NCI-H774 (cell line): ENCODE measurements at places on chromosomes 16 and 17.

DNA sequence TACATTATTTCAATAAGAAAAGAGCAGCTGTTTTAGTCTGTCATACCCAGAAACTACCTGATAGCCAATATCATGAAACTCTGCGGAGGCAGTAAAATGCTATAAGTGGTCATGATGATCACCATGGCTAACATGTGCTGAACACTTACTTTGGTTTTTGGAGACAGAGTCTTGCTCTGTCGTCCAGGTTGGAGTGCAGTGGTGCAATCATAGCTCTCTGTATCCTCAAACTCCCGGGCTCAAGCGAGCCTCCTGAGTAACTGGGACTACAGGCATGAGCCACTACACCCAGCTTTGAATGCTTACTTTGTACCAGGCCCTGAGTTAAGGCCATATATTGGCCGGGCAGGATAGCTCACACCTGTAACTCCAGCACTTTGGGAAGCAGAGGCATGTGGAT, 101.2 kb upstream of the DHX40 start:
- no peak for DNase-seq

GRCh38 chr16:63695347-63695746, 1426.5 kb downstream of the CDH11 start:
- no peak for DNase-seq

GRCh38 chr17:50843150-50843905, 7.9 kb downstream of the WFIKKN2 start:
- DNase-seq = no peak

DNA sequence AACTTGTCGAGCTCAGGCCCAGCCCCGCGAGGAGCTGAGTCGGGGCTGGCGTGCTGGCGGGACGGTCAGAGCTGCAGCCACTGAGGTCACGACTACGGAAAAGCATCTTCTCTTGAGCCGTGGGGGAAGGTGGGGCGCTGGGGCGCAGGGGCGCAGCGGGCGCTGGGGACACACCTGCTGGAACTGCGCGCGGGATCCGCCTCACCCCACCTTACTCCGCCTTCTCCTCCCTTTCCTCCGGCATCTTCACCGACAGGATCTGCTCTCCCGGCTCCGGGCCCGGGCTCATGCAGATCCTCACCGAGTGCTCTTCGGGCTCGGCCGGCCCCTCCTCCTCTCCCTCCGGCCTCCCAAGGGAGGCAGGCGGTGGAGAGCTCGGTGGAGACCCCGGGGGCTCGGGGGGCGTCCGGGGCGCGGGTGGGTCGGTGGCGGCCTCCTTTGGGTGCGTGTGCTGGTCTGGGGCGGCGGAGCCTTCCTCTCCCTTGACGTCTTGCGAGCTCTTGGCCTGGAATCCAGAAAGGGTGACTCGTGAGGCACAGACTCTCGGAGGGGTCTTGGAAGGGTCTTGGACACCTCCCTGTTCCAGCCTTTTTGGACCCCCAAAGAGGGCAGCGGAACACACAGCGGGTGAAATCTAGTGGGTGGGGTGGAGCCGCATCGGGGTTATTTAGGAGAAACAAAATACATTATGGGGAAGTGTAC, 81.8 kb upstream of the KIFC3 start:
- DNase-seq = no peak

GRCh38 chr17:8041249-8041928, 2.5 kb downstream of the ALOX15B start:
- DNase-seq = no peak

DNA sequence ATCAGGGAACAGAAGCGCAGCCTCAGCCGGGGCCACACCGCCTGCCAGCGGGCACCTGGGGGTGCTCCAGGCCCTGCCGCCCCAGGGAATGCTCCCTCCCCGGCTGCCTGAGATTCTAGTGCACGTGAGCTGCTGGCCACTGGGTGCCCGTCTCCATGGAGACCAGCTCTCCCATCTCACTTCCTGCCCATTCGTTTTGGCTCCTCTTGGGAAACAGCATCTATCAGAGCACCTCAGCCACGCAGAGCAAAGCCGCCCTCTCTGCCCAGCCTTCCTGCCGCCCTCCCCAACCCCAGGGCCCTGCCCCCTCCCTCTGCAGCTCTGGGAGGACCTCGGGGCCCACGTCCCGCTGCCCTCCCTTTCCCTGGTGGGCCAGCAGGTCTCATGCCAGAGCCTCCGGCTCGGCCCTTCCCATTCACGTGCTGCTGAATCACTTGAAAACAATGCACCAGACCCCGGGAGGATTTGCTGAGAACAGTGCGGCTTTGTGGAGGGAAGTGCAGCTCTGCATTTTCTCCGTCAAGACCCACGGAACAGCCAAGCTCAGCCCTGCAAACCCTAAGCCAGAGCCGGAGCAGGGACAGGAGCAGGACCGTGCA, 19.4 kb downstream of the CEP295NL start:
- DNase-seq = peak; percentile 67

- no peak for DNase-seq
Observed at GRCh38 chr17:7684851-7685532, 2.3 kb downstream of the TP53 start.

DNA sequence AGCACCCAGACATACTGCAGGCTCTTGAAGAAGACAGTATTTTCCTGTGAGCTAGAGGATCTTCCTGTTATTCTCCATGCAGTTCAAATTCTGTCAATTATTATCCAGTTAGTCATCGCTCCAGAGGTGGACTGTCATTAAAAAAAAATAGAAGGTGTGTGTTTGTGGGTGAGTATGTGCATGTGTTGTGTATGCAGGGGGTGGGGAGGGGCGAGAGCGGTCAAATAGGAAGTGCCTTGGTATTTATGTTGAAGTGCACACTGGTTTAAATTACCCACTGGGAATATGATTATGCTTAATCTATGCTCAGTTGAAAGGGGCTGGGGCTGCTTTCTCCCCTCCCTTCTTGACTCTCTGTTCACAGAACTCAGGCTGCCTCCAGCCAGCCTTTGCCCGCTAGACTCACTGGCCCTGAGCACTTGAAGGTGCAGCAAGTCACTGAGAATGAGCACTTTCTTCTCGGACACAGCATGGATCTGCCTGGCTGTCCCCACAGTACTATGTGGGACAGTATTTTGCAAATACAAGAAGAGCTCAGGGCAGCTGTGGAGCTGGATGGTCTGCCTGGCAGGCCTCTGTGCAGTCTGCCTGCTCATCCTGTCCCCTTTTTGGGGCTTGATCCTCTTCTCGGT, at the start of gene HSD17B2:
TSS of gene HSD17B2 (plus strand) at position 273 of the 632 bp plus-strand sequence. CDS start at position 445, 172 bp downstream.
- no peak for DNase-seq
